Stimulated activated effector memory CD8-positive, alpha-beta T cell treated with anti-CD3 and anti-CD28 coated beads, Interleukin-12 subunit alpha, Interleukin-12 subunit beta, amount 100 ng/mL, for 72 hours (primary cell): ENCODE measurements at places on chromosomes 12 and 14.
A peak's percentile ranks its signal among the peaks of the same experiment; 100 is the strongest.

GRCh38 chr12:101839324-101840283, 8.8 kb upstream of the GNPTAB start:
- peak; percentile 83 for DNase-seq

DNA sequence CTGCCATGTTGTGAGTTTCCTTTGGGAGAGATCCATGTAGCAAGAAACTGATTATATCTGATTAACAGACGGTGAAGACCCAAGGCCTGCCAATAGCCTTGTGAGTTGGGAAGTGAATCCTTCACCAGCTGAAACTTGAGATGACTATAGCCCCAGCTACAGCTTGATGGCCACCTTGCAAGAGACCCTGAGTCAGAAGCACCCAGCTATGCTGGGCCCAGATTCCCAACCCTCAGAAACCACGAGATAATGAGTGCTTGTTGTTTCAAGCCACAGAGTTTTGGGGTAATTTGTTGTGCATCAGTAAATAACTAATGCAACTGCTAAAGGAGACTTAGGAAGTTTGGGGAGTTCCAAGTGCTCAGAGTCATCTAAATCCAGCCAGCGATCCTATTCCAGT, 80.3 kb downstream of the AVPR1A start:
- no peak for DNase-seq

GRCh38 chr12:18882690-18883089, 144.8 kb downstream of the CAPZA3 start:
- DNase-seq: no peak

DNA sequence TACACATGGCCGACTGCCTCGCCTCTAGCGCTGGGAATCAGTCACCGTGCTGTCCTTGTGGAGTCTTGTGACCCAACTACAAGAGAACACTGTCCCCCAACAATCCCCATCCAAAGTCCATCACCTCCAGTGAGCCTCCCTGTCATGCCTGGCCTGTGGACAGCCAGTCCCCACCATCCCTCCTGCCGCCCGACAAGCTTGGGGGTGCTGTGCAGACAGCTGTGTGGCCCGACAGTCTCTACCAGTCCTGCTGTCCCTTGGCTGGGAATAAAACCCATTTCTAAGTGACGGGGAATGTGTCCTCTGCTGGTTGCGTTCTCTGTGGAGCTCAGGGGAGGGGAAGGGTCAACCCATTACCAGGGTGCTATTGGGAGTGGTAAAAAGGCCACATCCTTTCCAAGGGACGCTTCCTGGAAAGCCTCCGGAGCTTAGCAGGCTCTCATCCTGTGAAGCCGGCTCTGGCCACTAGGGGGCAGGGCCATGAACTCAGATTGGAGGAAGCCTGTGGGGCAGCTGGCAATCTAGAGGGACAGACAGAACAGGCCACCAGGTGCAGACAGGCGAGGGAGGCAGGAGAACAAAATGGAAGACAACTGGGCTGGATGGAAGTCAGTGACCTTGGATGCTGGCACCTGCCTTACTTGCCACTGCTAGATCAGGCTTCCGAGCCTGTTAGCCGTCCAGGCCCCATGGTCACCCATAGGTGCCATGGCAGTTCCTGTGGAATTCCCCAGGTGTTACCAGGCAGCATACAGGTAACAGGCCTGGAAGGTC, 12.0 kb upstream of the BLTP3B start:
- DNase-seq: peak; percentile 86

- DNase-seq: no peak
Measured at GRCh38 chr12:68792952-68793351, 15.0 kb upstream of the MDM2 start.

DNA sequence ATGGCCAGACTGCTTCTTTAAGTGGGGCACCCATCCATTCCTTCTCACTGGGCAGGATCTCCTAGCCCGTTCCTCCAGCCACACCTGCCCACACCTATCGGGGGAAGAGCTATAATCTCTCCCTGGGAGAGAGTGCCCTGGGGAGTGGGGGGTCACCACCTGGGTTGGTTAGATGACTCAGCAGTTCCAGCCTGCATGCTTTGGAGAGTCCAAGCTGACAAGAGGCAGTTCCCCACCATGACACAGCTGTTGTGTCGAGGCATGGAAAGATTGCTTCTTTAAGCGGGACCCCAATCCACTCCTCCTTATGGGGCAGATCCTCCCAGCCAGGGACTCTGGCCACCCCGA, 52.6 kb upstream of the PPFIA2 start:
- DNase-seq: no peak

DNA sequence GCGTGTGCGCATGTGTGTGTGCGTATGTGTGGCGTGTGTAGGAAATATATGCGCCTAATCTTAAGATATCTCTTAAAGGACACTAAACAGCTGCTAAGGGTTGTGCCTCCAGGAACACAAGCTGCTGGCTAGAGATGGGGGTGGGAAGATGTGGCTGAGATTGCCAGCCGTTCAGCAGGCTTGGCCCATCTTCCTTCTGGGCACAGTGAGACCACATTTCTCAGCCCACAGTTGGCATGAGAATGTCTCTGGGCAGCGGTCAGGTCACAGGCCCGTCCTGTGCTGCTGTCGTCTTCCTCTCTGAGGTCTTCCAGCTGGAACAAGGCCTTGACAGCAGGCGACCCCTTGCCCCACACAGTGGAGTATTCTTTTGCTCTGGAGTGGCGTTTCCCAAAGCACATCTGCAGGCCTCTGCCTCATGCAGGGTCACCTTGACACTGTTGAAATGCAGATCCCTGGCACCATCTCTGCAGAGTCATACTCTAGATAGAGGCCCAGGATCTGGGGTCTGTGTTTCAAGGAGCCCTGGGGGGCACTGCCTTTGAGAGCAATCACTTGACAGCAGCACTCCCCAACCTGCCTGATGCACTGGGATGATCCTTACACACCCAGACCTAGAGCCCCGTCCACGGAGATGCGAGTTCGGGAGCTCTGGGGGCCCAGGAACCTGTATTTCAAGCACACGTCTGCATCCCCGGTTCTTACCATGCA, 335.5 kb upstream of the SFSWAP start:
- DNase-seq: no peak

GRCh38 chr14:50943943-50944646, at the start of gene PYGL:
PYGL (minus strand) TSS chr14:50944483; CDS start chr14:50944403, 80 bp downstream.
- DNase-seq: peak; percentile 20

- DNase-seq: no peak
Measured at GRCh38 chr14:44170101-44170500, 337.0 kb downstream of the FSCB start.

- no peak for DNase-seq
Measured at GRCh38 chr12:106724934-106725333, 49.5 kb upstream of the RIC8B start.

- no peak for DNase-seq
Measured at GRCh38 chr14:81801921-81802320, 268.3 kb upstream of the SEL1L start.

- DNase-seq: no peak
Measured at GRCh38 chr14:100688598-100689461, 37.9 kb upstream of the DLK1 start.

- no peak for DNase-seq
Measured at GRCh38 chr12:108082485-108082884, 46.6 kb upstream of the WSCD2 start.

GRCh38 chr12:112904571-112904970, 2.2 kb upstream of the OAS1 start:
- DNase-seq: no peak

DNA sequence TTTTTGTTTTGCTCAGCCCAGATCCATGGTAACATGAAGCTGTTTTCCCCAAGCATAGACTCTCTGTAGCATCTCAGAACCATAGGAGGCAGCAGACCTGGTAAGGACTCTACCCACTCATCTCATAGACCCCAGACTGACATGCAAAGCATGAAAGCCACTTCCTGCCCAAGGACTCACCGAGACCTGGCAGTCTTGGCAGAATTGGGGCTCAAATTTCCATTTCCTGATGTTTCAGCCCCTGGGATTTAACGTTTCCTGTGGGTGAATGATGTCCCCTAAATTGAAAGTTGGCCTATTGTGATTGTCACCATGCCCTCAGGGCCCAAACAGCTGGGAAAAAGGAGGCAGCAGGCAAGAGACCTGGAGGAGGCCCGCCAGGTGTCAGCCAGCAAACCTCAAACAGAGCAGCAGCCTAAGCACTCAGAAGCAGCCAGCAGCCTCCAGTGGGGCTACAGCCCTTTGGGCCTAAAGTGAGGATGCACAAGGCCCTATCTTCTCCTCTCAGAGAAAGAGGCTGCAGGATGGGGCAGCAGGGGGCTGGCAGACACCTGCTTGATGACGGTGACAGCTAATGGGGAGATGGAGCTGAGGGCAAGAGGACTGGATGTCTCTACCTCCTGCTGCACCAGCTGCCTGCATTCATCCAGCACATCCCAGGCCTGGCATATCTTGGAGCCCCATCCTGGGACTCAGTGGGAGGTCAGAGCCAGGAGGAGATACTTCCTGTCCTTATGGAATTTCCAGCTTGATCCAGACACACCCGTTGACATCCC, 8.5 kb downstream of the KRT85 start:
- no peak for DNase-seq

DNA sequence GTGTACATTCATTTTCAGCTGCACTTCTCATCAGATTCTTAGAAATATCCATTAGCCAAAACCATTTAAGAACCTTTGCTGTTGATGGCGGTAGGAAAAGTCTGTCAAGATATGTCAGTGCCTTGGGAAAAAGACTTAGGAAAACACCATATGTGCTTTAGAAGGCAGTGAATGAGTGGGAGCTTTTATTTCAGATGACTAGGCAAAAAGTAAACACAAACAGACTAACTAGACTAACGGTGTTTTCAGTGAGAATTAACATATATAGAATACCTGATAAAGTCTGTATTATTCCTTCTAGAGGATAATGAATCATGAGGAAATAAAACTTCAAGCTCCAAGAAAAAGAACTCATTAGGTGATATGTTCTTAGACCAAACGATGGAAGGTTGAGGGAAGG, 418.9 kb downstream of the NAV3 start:
- DNase-seq: no peak

- no peak for DNase-seq
Measured at GRCh38 chr12:60100160-60100559, 504.3 kb downstream of the SLC16A7 start.

GRCh38 chr12:29147731-29148595, 1.1 kb upstream of the FAR2 start:
- DNase-seq: no peak

GRCh38 chr12:53325511-53326061, 4.2 kb upstream of the AAAS start:
- DNase-seq: peak; percentile 6

DNA sequence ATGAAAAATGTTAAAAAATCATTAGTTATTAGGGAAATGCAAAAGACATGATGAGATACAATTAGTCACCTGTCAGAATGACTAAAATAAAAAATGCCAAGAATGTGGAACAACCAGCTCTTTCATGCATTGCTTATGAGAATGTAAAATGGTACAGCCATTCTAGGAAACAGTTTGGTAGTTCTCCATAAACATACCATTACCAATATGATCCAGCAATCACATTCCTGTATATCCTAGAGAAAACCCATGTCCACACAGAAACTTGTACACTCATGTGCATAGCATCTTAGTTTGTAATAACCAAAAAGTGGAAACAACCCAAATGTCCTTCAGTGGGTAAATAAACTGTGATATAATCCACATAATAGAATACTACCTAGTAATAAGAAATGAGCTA, 245.7 kb downstream of the FUT8 start:
- DNase-seq: no peak

- no peak for DNase-seq
Measured at GRCh38 chr12:97757481-97758193, 295.0 kb downstream of the RMST start.

DNA sequence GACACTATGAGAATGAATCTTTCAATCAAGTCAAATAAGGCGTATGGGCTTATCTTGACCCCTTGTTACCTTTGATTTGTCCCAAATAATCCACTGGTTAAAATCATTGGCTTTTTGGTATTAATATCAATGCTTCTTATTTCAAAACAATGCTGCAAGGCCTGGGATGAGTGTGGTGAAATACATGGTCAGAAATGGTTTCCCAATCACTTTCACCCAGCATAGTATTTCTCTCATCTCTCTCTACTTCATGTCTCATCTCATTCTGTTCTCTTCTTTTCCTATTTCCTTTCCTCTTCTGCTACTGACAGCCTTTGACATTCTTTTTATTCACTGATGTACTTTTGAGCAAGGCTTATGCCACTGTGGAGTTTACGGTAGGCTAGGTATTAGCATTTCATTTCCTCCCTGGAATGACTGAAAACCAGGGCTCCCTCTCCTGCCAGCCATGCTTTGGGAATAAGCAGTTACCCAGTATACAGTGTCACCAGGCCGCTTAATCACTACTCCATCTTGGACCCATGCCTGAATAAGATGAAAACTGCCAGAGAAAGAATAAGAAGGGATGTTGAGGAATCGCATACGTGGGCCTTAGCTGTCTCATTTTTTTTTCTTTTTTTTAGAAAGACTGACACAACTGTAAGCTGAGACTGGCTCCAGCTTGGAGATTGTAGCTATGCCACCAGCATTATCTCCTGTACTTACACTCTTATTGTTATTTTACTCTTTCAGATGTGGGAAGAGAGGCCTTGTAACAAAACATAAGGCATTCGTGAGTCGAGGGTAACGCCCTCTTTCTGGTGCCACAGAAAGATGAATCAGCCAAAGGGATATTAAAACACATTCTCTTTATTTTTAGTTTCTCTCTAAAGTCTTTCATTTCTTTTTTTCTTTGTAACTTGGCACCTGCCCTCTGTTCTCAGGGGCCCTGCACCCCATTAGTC, 53.5 kb downstream of the IGF1 start:
- no peak for DNase-seq

DNA sequence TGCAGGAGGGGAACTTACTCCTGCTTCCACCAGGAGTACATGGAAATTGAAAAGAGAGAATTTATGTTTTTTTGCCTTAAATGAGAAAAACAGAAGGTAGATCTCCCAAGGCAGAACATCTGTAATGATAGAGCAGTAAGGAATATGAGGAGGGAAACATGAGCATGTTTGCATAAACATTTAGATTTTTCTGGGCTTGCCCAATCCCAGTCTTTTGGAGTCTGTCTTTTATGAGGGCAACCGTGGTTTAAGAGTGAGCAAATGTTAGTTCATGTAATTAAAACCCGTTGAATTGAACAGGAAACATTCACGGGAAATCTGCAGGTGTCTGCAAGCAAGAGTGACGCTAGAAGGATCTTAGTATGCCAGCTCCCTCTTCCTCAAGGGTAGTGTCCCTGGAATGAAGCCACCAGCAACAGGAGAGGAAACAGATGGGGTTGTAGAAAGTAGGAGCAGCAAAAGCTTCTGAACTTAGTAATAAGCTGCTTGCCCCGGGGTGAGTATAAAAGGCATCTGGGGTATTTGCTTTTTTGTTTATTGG, 79.3 kb downstream of the ARF6 start:
- DNase-seq: no peak

DNA sequence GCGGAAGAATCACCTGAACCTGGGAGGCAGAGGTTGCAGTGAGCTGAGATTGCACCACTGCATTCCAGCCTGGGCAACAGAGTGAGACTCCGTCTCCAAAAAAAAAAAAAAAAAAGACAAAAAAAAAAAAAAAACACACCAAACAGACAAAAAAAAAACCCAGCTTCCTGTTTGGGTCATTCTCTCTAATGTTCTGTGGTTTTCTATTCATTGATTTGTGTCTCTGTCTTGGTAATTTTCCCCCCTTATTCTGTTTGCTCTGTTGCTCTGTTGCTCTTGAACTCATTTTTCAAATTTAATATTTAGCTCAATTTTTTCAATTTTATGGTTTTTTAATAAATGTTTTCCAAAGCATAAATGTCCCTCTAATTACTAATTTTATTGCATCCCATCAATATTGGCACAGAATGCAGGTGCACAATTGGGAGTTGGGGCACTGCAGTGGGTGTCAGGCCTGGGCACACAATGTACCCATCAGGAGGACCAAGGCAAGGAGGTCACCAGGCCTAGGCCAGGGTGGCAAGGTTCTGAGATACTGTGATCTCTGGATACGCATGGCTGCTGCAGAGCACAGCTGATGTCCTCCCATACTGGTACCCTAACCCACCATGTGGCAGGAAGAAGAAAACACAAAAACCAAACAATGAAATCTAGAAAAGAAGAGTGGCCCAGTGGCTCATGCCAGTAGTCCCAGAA, 8.0 kb upstream of the GNPTAB start:
- no peak for DNase-seq
